Stimulated activated CD8-positive, alpha-beta memory T cell treated with anti-CD3 and anti-CD28 coated beads, Interleukin-15, amount 100 ng/mL, for 24 hours (primary cell): ENCODE measurements at places on chromosomes 4 and X.

- no peak for DNase-seq
Observed at GRCh38 chr4:112564706-112565270, 48.8 kb upstream of the NEUROG2 start.

- DNase-seq = no peak
Observed at GRCh38 chrX:66023385-66024091, 16.3 kb downstream of the VSIG4 start.

- no peak for DNase-seq
Observed at GRCh38 chrX:135944486-135944885, 29.3 kb downstream of the MMGT1 start.

DNA sequence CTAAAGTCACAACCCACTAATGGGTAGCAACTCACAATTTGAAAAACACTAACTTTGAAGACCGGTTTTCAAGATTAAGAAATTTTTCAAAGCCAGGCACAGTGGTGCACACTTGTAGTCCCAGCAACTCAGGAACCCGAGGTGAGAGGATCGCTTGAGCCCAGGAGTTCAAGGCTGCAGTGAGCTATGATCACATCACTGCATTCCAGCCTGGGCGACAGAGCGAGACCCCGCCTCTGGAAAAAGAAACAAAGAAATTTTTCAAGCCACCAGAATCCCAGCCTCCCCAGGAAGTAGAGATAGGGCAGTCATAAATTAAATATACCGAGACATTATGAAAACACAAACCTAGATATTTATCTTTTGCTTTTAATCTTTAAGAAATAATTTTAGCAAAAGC lies 13.0 kb downstream of the SMARCA1 start:
- DNase-seq = no peak

GRCh38 chr4:124970011-124970410 lies 257.5 kb upstream of the ANKRD50 start:
- no peak for DNase-seq

- DNase-seq = no peak
Observed at GRCh38 chr4:82248903-82249632, 124.7 kb downstream of the HNRNPD start.

GRCh38 chr4:52172166-52172565 lies 121.1 kb downstream of the SPATA18 start:
- DNase-seq = no peak

GRCh38 chrX:125713633-125714032 lies 394.0 kb downstream of the TEX13C start:
- no peak for DNase-seq

- no peak for DNase-seq
Observed at GRCh38 chrX:72621163-72621562, 48.5 kb upstream of the HDAC8 start.

DNA sequence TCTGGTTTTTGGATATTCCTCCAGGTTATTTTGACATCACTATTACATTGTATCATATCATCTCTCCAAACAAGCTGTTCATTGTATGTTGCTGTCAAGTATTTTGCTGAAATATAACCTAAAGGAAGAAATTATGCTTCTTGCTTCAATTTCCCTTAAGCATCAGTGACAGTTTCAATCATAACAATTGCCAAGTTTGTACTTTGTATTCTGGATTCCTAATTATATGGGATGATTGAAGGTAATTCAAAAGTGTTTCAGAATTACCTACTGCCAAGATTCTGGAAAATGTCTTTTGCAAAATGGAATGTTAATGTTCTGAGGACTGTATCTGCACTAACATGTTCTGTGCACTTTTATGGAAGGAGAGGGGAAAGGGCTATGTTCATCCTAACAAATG lies 228.7 kb downstream of the PRDM5 start:
- no peak for DNase-seq

- no peak for DNase-seq
Observed at GRCh38 chr4:70874268-70875156, 27.7 kb upstream of the MOB1B start.

DNA sequence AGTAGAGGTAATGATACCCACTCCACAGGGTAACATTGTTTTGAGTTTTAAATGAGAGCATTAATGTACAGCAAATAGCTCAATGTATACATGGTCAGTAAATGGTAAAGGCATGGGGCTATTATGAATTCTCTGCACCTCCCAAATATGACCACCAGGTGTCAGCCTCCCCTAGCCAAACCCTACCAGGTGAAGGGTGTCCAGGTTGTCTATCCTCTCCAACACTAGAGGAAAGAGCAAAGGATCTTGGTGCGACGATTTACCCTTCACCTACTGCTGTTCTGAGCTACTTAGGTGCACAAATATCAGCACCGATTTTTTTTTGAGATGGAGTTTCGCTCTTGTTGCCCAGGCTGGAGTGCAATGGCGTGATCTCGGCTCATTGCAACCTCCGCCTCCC lies 26.5 kb upstream of the XIAP start:
- DNase-seq = no peak

- no peak for DNase-seq
Observed at GRCh38 chr4:54942721-54943120, 182.7 kb downstream of the KDR start.

- DNase-seq = no peak
Observed at GRCh38 chrX:120736989-120737388, 107.1 kb upstream of the C1GALT1C1 start.

- DNase-seq = no peak
Observed at GRCh38 chrX:11188664-11189063, 77.5 kb downstream of the HCCS start.

GRCh38 chr4:153594210-153594609 lies 89.9 kb upstream of the TLR2 start:
- no peak for DNase-seq

- no peak for DNase-seq
Observed at GRCh38 chrX:151825925-151826485, 86.7 kb upstream of the MAGEA4 start.

- DNase-seq = no peak
Observed at GRCh38 chr4:1856943-1857699, 1.2 kb upstream of the LETM1 start.
